CD8-positive, alpha-beta memory T cell (primary cell): ENCODE measurements at places on chromosomes 12 and 14. TPM values are rescaled to one million over a fixed set of nuclear protein-coding genes. Genes with fewer than 3 reads are reported as not detected.

CDK4 gene
- 304 TPM for total RNA-seq

EIF2S3B gene
- total RNA-seq: 2.2 TPM

FAIM2 gene
- 0.44 TPM for total RNA-seq

SLC17A8 gene
- total RNA-seq: not detected

MYH7 gene
- total RNA-seq: not detected

VRTN gene
- total RNA-seq: not detected

TMEM120B gene
- 12.5 TPM for total RNA-seq

BCL2L2 gene
- 0.86 TPM for total RNA-seq

ALDH1L2 gene
- total RNA-seq: 0.69 TPM

P2RX2 gene
- total RNA-seq: not detected

STON2 gene
- total RNA-seq: 0.22 TPM

EML5 gene
- total RNA-seq: 3.6 TPM

TMEM30B gene
- total RNA-seq: 1.7 TPM

PIWIL1 gene
- total RNA-seq: not detected

TMEM119 gene
- not detected for total RNA-seq

KLHL28 gene
- total RNA-seq: 13.4 TPM

SIX6 gene
- not detected for total RNA-seq

GDF3 gene
- total RNA-seq: not detected

PSMD9 gene
- total RNA-seq: 89.9 TPM

VWF gene
- total RNA-seq: not detected

KICS2 gene
- 14.2 TPM for total RNA-seq

NPAS3 gene
- not detected for total RNA-seq

TCL1B gene
- total RNA-seq: not detected

TAOK3 gene
- 53.0 TPM for total RNA-seq

ALX1 gene
- not detected for total RNA-seq

ETFBKMT gene
- total RNA-seq: 1.1 TPM

MAPKAPK5 gene
- 69.8 TPM for total RNA-seq

ADAMTS20 gene
- not detected for total RNA-seq

REP15 gene
- 0.35 TPM for total RNA-seq

NFATC4 gene
- total RNA-seq: 0.81 TPM

TBX5 gene
- total RNA-seq: not detected

IFNG gene
- total RNA-seq: 427 TPM

OR6C68 gene
- total RNA-seq: not detected

CLEC12A gene
- not detected for total RNA-seq

HHIPL1 gene
- 0.04 TPM for total RNA-seq

RPL10L gene
- total RNA-seq: not detected

KRT6C gene
- not detected for total RNA-seq

TESPA1 gene
- 77.3 TPM for total RNA-seq

HSP90AA1 gene
- total RNA-seq: 1,459 TPM

CEBPE gene
- total RNA-seq: 0.22 TPM

DPF3 gene
- total RNA-seq: 0.62 TPM

RAPGEF3 gene
- 1.1 TPM for total RNA-seq

CCDC38 gene
- total RNA-seq: 0.46 TPM

ADSS1 gene
- 1.4 TPM for total RNA-seq

CEP170B gene
- 6.7 TPM for total RNA-seq

SOAT2 gene
- 1.00 TPM for total RNA-seq

SDSL gene
- total RNA-seq: 0.20 TPM
